HCT116 (cell line): ENCODE measurements at places on chromosomes 12 and 14. TPM values are rescaled to one million over a fixed set of nuclear protein-coding genes. Genes with fewer than 3 reads are reported as not detected.

DNA sequence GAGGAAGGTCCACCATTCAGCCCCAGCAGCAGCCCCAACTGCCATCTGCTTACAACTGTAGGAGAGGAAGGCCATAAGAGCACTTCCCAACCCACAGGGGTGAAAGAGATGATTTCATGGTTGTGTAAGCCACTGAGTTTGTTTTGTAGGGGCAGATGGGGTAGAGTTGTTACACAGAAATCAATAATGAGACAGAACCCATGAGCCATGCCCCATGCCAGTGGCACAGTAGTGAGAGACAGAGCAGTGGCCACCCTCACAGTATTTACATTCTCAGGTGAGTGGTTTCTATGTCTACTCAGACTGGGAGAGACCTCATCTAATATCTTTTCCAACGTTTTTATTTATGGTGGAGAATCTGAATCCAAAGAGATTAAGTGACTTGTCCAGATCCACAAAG lies 68.6 kb downstream of the NUAK1 start:
- no peaks in the 10 kb centered on the region; the same call in 1 of the 2 replicates for H3K36me3 ChIP-seq
- H3K4me3 ChIP-seq, result no peak overlapping the region
- no peak overlapping the region for H3K27ac ChIP-seq
- H3K27me3 ChIP-seq, result no peaks in the 10 kb centered on the region

DNA sequence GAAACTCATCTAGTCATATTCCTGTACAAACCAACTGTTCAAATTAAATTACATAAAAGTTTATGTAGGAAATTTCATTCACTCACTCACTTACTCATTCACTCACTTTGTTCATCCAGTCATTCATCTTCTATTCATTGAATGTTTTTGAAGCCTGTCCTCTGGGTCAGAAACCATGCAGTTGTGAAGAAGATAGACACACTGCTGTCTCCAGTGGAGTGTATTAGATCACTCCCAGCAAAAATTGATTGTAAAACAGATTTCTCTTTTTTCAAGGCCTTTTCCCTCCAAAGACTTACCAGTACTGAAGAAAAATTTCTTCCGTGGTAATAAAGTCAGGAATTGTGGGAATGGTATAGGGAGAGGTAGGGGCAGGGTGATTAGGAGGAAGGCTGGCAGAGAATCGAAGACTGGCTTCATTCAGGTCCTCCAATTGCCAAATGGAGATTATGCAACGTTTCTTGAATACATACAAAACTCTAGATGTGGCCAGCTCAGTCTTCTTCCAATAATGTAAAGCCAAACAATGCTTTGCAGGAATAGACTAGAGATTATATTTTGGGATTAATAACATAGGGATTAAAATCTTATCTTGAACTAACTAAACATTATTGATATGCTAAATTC lies 9.1 kb downstream of the LRRK2 start:
- no peaks in the 10 kb centered on the region for H3K36me3 ChIP-seq
- DNase-seq, result no peak
- no peaks in the 10 kb centered on the region for H3K27me3 ChIP-seq
- H3K27ac ChIP-seq, result no peak overlapping the region
- no peaks in the 10 kb centered on the region for H3K4me1 ChIP-seq

GRCh38 chr14:89755816-89756215 lies 198.7 kb downstream of the EFCAB11 start:
- H3K27me3 ChIP-seq, result no peaks in the 10 kb centered on the region
- H3K36me3 ChIP-seq, result no peaks in the 10 kb centered on the region
- no peak overlapping the region for H3K27ac ChIP-seq
- no peaks in the 10 kb centered on the region for H3K4me1 ChIP-seq
- no peak for DNase-seq
- H3K4me3 ChIP-seq, result no peak overlapping the region

DNA sequence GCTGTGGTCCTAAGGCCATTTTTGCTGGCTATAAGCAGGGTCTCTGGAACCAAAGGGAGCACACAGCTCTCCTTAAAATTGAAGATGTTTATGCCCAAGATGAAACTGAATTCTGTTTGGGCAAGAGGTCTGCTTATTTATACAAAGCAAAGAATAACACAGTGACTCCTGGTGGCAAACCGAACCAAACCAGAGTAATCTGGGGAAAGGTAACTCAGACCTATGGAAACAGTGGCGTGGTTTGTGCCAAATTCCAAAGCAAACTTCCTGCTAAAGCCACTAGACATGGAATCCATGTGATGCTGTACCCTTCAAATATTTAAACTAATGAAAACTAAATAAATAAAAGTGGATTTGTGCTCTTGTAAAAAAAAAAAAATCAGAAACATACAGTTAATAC lies 29.6 kb upstream of the BICDL1 start:
- no peak overlapping the region for H3K4me3 ChIP-seq
- H3K27me3 ChIP-seq, result no peaks in the 10 kb centered on the region
- H3K4me1 ChIP-seq, result no peaks in the 10 kb centered on the region
- no peak overlapping the region for H3K27ac ChIP-seq

GRCh38 chr12:115636546-115636945 lies 640.9 kb downstream of the MED13L start:
- no peak overlapping the region for H3K4me3 ChIP-seq
- no peaks in the 10 kb centered on the region for H3K36me3 ChIP-seq
- H3K27ac ChIP-seq, result no peak overlapping the region
- H3K4me1 ChIP-seq, result no peaks in the 10 kb centered on the region
- DNase-seq, result no peak
- no peaks in the 10 kb centered on the region for H3K27me3 ChIP-seq

- H3K36me3 ChIP-seq, result no peaks in the 10 kb centered on the region
- H3K27me3 ChIP-seq, result no peaks in the 10 kb centered on the region
- peaks cover 8% of the 10 kb centered on the region; the same call in 1 of the 2 replicates for H3K4me1 ChIP-seq
- no peak overlapping the region for H3K4me3 ChIP-seq
- no peak overlapping the region for H3K27ac ChIP-seq
Measured at GRCh38 chr12:52798671-52799504, 3.0 kb upstream of the KRT3 start.

- peaks cover 54% of the 10 kb centered on the region for H3K36me3 ChIP-seq
- no peaks in the 10 kb centered on the region for H3K4me1 ChIP-seq
- H3K27me3 ChIP-seq, result no peaks in the 10 kb centered on the region
- no peak for DNase-seq
Measured at GRCh38 chr12:117161460-117162166, 28.7 kb downstream of the FBXO21 start.

- peaks cover 17% of the 10 kb centered on the region for H3K4me1 ChIP-seq
- no peaks in the 10 kb centered on the region for H3K27me3 ChIP-seq
- peaks cover 11% of the 10 kb centered on the region for H3K36me3 ChIP-seq
- H3K27ac ChIP-seq, result peak overlapping the region; percentile 96
- DNase-seq, result no peak
Measured at GRCh38 chr14:24441904-24442239, 704 bp downstream of the SDR39U1 start.

- no peaks in the 10 kb centered on the region for H3K27me3 ChIP-seq
- no peak for DNase-seq
- H3K36me3 ChIP-seq, result no peaks in the 10 kb centered on the region
- H3K27ac ChIP-seq, result no peak overlapping the region
- no peaks in the 10 kb centered on the region for H3K4me1 ChIP-seq
- H3K4me3 ChIP-seq, result no peak overlapping the region
Measured at GRCh38 chr12:85733984-85734383, 102.2 kb downstream of the RASSF9 start.

DNA sequence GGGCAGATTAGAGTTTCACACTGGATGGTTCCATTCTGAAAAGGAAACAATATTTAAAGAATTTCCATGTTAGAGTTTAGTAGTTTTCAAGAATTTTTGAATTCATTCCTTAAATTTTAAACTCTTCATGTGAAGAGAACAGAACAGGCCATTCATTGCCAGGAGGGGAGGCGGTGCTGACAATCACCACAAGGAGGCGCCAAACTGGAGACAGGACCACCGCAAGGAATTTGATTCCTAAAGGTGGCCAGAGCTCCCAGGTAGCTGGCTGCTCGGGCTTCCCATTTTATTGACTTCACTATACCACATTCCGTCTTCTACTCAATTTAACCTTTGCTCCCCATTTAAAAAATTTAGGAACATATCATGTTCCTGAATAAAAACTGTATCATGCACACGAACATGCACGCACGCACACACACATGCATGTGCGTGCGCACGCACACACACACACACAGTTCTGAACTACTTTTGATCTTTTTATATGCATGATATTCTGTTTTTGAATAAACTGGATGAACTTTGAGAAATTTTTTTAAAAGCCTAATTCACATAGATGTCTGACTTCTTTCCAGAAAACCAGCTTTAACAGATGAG lies 101.2 kb downstream of the NELL2 start:
- peak; percentile 15 for DNase-seq
- H3K4me3 ChIP-seq, result no peak overlapping the region

DNA sequence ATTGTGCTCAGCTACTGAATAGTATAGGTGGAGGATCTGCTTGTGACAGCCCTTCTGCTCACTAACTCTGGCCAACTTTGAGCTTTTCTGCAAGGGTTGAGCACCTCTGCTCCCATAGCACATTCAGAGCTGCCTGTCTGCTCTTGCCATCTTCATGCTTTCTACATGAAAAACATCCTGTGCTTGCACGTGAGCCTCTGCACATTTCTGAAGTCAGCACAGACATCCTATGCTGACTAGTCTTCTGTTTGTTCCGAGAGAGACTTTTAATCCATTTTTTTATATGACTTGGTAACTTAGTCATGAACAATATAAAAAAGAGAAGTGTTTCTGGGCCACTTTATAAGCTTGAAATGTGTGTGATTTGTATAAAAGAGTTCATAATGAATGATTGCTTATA lies 969.3 kb downstream of the TMTC2 start:
- H3K36me3 ChIP-seq, result no peaks in the 10 kb centered on the region
- H3K27ac ChIP-seq, result no peak overlapping the region
- no peaks in the 10 kb centered on the region for H3K4me1 ChIP-seq
- H3K27me3 ChIP-seq, result no peaks in the 10 kb centered on the region
- H3K4me3 ChIP-seq, result no peak overlapping the region

- H3K4me1 ChIP-seq, result no peaks in the 10 kb centered on the region
- no peaks in the 10 kb centered on the region for H3K36me3 ChIP-seq
- no peak overlapping the region for H3K27ac ChIP-seq
- no peak overlapping the region for H3K4me3 ChIP-seq
- H3K27me3 ChIP-seq, result peaks cover 56% of the 10 kb centered on the region
- DNase-seq, result no peak
Measured at GRCh38 chr14:105878554-105878953, 352.2 kb downstream of the TMEM121 start.

- no peak overlapping the region for H3K27ac ChIP-seq
- H3K4me1 ChIP-seq, result no peaks in the 10 kb centered on the region
- no peak overlapping the region for H3K4me3 ChIP-seq
- H3K27me3 ChIP-seq, result no peaks in the 10 kb centered on the region
- H3K36me3 ChIP-seq, result no peaks in the 10 kb centered on the region
Measured at GRCh38 chr12:99619389-99620158, 28.0 kb upstream of the GARIN6 start.

- H3K27ac ChIP-seq, result no peak overlapping the region
- H3K27me3 ChIP-seq, result no peaks in the 10 kb centered on the region
- peaks cover 5% of the 10 kb centered on the region; the same call in 1 of the 2 replicates for H3K4me1 ChIP-seq
- H3K36me3 ChIP-seq, result no peaks in the 10 kb centered on the region
Measured at GRCh38 chr12:101854747-101855146, 22.6 kb upstream of the DRAM1 start.

DNA sequence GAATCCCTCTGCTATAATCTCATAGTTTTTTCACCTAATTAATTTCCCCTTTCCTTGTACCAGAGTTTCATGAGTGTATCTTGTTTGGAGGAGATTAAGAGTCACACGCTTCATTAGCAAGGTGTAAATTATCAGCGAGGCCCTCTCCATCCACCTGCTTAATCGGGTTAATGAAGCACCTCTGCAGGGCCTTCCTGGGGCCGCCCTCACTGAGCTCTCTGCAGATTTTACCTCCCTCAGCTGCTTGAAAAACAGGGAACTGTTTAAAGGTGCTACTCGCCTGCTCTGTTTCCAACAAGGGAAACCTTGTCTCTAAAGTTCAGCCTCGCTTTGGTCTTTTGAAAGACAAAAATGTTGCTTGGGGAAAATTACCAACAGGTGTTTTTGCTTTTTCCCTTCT lies 35.8 kb downstream of the OTX2 start:
- no peak for DNase-seq
- no peak overlapping the region for H3K4me3 ChIP-seq
- peaks cover 30% of the 10 kb centered on the region for H3K27me3 ChIP-seq

EML1 gene
- total RNA-seq, result 7.4 TPM

KRT79 gene
- not detected for total RNA-seq

NR4A1 gene
- 35.3 TPM for total RNA-seq

ACOT6 gene
- total RNA-seq, result not detected

PTPN6 gene
- 47.7 TPM for total RNA-seq

SYCP3 gene
- not detected for total RNA-seq
